T-cell (primary cell): ENCODE measurements at places on chromosomes 11 and 22.

DNA sequence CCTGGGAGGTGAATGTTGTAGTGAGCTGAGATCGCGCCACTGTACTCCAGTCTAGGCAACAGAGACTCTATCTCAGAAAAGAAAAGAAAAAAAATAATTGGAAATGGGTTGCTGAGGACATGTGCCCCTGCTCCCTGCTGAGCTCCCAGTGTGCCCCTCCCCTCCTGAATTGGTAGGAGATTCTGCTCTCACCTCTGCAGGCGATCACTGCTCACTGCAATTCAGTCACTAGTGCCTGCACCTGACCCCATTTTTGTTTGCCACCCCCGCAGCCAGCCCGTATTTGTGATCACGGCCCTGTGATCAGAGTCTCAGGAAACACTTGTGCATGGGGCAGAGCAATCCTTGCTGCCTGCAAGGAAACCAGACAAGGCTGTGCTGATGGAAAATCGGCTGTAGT lies 16.3 kb upstream of the SEC14L3 start:
- no peak for DNase-seq

DNA sequence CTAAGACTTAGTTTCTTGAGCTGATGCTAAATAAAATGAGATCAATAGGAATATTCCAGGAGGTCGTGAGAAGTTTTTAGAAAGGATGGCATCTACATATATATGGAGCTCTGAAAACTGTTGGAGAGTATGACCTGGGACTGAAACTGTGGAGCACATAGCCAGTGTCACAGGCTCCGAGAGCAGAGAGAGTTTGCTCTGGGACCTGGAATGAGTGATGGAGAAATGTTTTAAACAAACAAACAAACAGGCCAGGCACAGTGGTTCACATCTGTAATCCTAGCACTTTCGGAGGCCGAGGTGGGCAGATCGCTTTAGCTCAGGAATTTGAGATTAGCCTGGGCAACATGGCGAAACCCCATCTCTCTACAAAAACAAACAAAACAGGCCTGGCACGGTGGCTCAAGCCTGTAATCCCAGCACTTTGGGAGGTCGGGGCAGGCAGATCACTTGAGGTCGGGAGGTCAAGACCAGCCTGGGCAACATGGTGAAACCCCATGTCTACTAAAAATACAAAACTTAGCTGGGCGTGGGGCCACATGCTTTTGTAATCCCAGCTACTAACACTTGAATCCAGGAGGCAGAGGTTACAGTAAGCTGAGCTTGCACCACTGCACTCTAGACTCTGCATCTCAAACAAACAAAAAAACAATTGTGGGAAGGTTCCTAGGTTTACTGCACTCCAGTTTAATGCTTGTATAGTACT lies 67.1 kb downstream of the SLC35F2 start:
- no peak for DNase-seq

GRCh38 chr11:70454197-70454767 lies 56.0 kb downstream of the CTTN start:
- no peak for DNase-seq

GRCh38 chr11:57287884-57288283 lies 36.9 kb downstream of the TNKS1BP1 start:
- DNase-seq: no peak

DNA sequence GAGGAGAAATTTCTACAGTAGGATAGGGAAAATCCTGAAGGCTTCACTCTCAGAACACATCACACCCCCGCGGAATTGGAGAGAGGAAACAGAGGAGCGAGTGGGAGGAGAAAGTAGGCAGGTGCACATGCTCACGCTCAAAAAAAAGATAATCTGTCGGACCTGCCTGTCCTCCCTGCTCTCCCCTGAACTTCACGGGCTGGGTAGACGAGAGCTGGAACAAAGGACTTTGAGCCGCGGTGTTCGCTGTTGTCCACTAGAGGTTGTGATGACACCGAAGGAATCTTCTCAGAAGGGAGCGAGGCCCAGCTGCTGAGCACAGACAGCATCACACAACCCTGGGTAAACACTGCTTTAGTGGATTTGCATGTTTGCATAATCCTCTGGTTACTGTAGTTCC lies 5.0 kb downstream of the SEZ6L start:
- no peak for DNase-seq

GRCh38 chr11:3123305-3123704 lies 41.8 kb downstream of the OSBPL5 start:
- no peak for DNase-seq

DNA sequence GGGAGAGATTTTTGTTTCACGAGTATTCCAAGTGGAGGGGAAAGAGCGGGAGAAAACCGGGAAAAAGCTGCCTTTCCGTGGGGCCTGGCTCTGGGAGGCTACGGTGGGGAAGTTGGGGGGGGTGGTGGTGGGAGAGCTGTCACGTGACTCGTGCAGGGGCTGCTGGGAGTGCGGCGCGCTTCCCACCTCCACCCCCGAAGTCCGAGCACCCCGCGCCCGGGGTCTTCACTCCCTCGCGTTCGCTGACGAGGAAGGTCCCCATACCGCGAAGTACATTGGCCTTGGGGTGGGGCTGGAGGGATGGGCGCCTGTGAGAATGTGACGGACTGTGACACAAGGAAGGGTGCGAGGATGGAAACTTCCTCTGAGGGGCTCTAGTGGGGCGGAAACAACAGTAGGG lies at the start of gene TEX12:
Gene TEX12, plus strand, starts transcription at position 228 of the 400 bp plus-strand sequence. CDS start 1,897 bp downstream, outside the sequence.
- no peak for DNase-seq

DNA sequence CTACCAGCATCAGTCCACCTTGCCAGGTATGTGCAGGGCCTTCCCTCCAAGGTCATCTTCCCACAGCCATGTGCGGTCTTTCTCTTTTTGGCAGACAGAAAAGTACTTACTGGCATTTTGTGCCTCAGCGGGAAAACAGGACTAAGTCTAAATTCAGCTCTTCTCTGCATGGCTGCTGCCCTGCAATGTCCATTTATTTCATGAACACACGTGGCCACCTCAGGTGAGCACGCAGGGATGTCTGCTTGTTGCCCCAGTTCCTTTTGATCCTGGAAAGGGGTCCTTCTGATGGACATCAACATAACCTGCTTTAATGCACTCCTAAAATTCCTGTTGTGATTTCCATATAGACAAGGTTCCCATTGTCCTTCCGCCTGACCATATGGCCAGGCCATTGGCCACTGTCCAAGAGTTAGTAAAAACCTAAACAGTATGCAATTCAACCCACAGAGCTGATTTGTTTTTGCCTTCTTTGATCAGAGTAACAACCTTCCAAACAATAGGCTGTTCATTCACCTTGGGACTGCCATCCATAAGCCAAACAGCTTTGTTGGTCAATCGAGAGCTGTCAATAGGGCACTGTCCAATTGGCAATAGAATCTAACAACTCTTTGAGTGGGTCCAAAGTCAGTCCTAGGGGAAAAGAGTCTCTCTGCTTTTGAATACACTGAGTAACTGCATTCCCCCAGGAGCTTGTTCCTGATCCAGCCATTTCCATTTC lies 5.9 kb downstream of the TREH start:
- DNase-seq: no peak

DNA sequence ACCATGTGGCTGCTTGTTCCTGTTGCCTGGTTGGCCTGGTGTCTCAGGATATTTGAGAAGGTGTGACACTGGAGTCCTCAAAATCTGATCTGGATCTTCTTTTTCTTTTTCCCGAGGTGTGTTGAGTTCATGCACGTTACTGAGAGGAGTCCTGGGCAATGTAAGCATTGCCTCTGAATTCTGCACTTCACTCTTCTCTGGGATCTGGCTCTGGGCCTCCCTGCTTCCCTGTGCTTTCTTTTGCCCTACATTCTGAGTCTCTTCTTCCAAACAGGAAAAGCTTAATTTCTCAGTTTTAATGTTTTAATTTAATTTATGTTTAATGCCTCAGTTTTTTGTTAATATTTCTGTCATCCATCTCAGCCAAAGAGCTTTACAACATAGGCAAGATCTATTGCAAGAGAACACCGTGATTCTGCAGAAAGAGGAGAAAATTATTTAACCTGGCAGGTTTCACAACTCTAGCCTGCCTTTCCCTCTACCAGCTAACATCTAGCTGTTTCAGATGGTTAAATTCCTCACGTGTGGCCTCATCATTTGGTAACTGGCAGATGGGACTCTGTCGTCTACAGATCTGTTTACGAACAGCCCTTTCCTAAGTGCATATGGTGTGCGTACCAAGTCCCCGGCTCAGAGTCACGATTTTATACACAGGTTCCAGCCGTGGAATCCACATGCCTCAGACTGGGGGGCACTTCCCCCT lies 24.7 kb downstream of the LDLRAD3 start:
- no peak for DNase-seq

GRCh38 chr11:8717876-8718753 lies 35.5 kb downstream of the RPL27A start:
- DNase-seq: no peak

DNA sequence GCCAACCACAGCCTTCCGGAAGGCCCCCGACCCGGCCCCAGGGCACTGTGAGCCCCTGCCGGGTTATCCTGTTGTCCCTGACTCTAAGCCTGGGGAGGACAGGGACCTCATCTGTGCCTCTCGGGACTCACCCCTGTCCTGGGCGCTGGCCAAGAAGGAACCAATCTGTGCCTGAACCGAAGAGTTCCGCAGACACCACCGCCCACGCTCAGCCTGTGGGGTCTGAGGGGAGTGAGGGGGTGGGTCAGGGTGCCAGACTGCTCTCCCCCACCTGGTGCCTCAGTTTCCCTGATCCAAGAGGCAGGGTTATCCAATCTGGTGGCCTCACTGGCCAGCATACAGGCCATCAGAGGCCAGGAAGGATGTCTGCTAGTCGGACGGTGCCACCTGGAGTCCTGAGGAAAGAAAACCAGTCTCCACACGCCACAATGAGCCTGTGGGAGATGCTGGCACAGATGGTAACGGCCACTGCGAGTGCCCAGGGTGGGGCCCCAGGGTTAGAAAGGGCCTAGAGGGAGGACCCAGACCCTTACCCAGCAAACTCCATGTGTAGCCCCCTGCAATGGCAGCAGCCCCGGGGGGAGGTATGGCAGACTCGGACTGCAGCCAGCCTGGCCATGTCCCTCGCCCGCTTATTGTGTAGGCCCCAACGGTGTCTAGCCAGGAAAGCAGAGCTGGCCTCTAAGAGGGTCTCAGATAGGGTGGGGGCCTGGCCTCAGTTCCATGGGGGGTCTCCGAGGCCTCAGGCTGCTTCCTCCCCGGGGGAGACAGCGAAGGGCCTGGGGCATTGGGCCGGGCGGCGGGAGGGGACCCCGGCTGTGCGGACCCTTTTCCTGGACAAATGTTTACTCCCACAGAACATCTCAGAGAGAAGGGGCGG lies 827 bp upstream of the TNNT3 start:
- no peak for DNase-seq
